ENCODE measurements at places on chromosomes 1 and 21. TPM values are rescaled to one million over a fixed set of nuclear protein-coding genes. Genes with fewer than 3 reads are reported as not detected.

The MCOLN3 gene
- not detected for total RNA-seq

The KCNQ4 gene
- total RNA-seq, result 0.08 TPM

The TMEM200B gene
- 21.1 TPM for total RNA-seq

The FAM167B gene
- not detected for total RNA-seq

The S100A4 gene
- total RNA-seq, result 25.1 TPM

The SMIM34 gene
- 0.13 TPM for total RNA-seq

The YY1AP1 gene
- 65.3 TPM for total RNA-seq

Data from epithelial cell of alveolus of lung (primary cell).